ENCODE measurements at places on chromosomes 2 and 18.

DNA sequence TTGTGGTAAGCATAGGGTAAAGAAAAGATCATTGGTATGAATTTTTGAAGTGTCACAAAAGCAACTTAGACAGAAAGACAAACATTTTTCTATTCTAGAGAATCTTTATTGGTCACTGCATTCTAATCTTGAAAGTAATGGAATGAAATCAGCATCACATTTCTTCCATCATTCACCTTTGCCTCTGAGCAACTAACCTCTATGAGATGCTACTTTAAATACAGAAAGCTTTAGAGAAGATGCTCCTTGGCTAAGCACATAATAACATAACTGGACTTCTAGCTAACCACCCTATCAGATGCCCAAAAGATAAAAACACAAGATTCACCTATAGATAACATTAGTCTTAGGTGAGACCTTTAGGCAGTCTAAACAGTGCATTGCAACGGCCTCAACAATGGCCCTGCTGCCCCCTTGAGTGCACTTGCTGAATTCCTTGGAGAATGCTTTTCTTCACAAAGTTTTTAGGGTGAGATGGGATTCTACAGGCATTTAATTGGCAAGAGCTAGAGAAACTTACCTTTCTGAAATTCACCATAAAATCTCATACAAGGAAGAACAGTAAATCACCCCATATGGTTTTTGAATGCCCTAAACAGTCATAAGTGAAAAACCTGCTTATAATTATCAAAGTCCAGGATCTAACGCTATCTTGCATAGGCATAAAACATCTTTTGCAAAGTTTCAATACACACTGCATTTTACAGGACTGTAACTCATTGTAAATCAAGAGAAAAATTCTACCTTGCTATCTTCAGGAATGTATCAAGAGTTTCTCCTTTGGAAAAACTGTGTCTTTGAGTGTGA, 791.3 kb upstream of the CHAC2 start:
- H3K27me3 ChIP-seq: no peaks in the 10 kb centered on the region
- H3K4me1 ChIP-seq: no peaks in the 10 kb centered on the region
- DNase-seq: no peak
- no peaks in the 10 kb centered on the region for H3K36me3 ChIP-seq
- no peak overlapping the region for H3K27ac ChIP-seq

- no peaks in the 10 kb centered on the region for H3K27me3 ChIP-seq
- no peak overlapping the region for H3K4me3 ChIP-seq
- peak overlapping the region; percentile 58 for H3K27ac ChIP-seq
- DNase-seq: no peak
- H3K4me1 ChIP-seq: peaks cover 7% of the 10 kb centered on the region
- H3K36me3 ChIP-seq: no peaks in the 10 kb centered on the region
These were observed 291.3 kb upstream of the TANK start for GRCh38 chr2:160868891-160869290.

DNA sequence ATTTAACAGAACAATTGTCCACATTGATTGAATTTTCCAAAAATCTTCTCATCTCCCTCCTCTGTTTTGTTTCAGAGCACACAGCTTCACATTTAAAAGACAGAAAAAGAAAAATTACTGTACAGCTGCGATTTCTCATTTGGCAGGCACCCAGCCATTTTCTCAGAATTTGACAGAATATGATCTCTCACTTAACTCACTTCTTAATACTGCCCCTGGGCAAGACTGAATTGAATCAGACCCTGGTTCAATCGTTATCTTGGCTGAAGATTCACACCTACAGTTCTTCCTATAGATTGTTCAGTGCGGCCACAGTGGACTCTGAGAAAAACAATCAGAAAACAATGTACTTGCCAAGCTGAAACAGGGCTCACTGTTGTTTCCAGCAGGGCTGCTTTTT, 90.2 kb upstream of the LHCGR start:
- no peak overlapping the region for H3K4me3 ChIP-seq
- H3K27ac ChIP-seq: no peak overlapping the region
- H3K36me3 ChIP-seq: no peaks in the 10 kb centered on the region
- H3K4me1 ChIP-seq: no peaks in the 10 kb centered on the region
- no peak for DNase-seq

- no peaks in the 10 kb centered on the region for H3K36me3 ChIP-seq
- DNase-seq: no peak
- no peaks in the 10 kb centered on the region for H3K27me3 ChIP-seq
- H3K4me1 ChIP-seq: no peaks in the 10 kb centered on the region
- no peak overlapping the region for H3K27ac ChIP-seq
These were observed 780.4 kb upstream of the NRXN1 start for GRCh38 chr2:51812138-51812866.

GRCh38 chr2:207892716-207893402, 123.2 kb upstream of the FZD5 start:
- no peak overlapping the region for H3K27ac ChIP-seq
- H3K4me3 ChIP-seq: no peak overlapping the region
- DNase-seq: no peak
- no peaks in the 10 kb centered on the region for H3K4me1 ChIP-seq

GRCh38 chr2:239523147-239523953, 122.5 kb upstream of the HDAC4 start:
- H3K4me3 ChIP-seq: no peak overlapping the region
- no peak overlapping the region for H3K27ac ChIP-seq
- H3K36me3 ChIP-seq: no peaks in the 10 kb centered on the region
- no peak for DNase-seq
- no peaks in the 10 kb centered on the region for H3K27me3 ChIP-seq

DNA sequence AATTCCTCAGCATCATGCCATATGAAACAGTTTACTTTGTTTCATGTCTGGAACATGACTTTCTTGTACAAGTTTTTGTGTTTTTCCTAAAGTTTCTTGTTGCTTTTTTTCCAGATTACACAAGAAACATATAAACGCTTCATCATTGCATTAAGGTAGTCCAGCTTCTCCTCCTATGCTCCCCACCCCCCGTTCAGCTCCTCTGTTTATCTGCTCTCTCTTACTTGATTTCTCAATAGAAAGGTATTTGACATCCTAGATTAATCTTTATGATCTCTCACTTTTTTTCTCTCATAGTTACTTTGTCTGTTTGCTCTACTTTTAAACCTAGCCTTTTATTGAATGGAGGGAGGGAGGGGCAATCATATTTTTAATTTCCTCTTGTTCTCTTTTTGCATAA, 25.4 kb downstream of the SLC40A1 start:
- no peak overlapping the region for H3K4me3 ChIP-seq
- no peaks in the 10 kb centered on the region for H3K27me3 ChIP-seq
- DNase-seq: no peak
- peaks cover 40% of the 10 kb centered on the region for H3K4me1 ChIP-seq
- no peaks in the 10 kb centered on the region for H3K36me3 ChIP-seq

- no peaks in the 10 kb centered on the region for H3K4me1 ChIP-seq
- no peak overlapping the region for H3K4me3 ChIP-seq
- H3K36me3 ChIP-seq: peaks cover 19% of the 10 kb centered on the region
- no peaks in the 10 kb centered on the region for H3K27me3 ChIP-seq
- DNase-seq: no peak
- no peak overlapping the region for H3K27ac ChIP-seq
These were observed 9.5 kb upstream of the CNNM3 start for GRCh38 chr2:96806468-96807126.

GRCh38 chr2:28620291-28620793, 124.5 kb downstream of the PLB1 start:
- H3K27ac ChIP-seq: peak overlapping the region; percentile 80
- H3K27me3 ChIP-seq: no peaks in the 10 kb centered on the region
- H3K36me3 ChIP-seq: no peaks in the 10 kb centered on the region
- no peak overlapping the region for H3K4me3 ChIP-seq
- H3K4me1 ChIP-seq: peaks cover 33% of the 10 kb centered on the region

DNA sequence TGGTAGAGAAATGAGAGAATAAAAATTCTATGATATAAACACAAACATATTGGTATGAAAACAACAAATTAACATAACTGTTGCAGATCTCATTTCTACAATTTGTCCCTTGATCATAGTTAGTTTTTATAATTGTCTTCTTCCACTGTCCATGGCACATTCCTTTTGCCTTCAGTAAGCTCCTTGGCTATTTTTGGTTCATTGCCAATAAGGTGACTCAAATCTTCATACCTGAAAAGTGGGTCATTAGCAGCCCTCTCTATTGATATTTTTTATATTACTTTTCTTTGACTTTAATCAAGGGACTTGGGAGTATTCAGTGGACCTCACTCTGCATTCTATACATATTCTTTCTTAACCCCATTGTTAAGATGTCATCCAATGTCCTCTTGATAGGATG, 552.9 kb downstream of the TDRD15 start:
- no peaks in the 10 kb centered on the region for H3K36me3 ChIP-seq
- no peaks in the 10 kb centered on the region for H3K27me3 ChIP-seq
- no peak for DNase-seq
- no peak overlapping the region for H3K27ac ChIP-seq
